Naive B cell (primary cell): ENCODE measurements at places on chromosomes 2 and 18.

DNA sequence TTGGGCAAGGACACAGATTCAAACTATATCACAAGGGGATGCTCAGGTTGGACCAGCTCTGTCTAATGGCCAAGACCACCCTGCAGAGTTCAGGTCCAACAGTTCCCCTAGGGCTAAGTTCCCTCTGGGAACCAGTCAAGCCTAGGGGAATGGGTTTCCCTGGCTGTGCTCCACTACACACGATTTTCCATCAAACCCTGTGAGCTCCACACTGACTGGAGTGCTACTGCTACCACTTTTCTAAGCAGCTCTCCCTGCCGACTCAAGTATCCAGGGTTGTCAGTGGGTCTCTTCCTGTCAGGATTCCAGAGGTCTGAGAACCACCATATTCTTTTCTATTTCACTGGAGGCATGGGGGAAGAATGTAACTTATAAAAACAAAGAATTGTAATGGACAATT lies 280.4 kb upstream of the COL3A1 start:
- no peaks in the 10 kb centered on the region for H3K36me3 ChIP-seq
- no peaks in the 10 kb centered on the region for H3K27me3 ChIP-seq
- no peak overlapping the region for H3K27ac ChIP-seq
- H3K4me3 ChIP-seq, result no peak overlapping the region
- no peak for DNase-seq

DNA sequence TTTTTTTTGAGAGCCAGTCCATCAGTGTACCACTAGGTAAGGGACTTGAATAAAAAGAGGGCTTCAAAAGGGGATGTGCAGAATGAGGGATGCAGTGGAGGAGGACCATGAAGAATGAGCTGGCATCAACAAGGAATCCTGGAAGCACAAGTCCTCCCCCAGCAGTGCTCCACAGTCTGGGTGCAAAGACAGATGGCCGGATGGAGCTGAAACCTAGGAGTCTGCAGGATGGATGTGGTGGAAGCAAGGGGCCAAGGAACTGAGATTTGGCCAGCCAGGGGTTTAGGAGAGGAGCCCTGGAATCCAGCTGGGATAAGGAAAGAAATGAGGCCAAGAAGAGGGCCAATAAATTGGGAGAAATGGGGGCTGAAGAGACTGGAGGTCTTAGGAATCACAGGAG lies 51.8 kb upstream of the RAB6C start:
- no peak for DNase-seq
- H3K27me3 ChIP-seq, result peaks cover 48% of the 10 kb centered on the region
- H3K27ac ChIP-seq, result no peak overlapping the region
- H3K36me3 ChIP-seq, result no peaks in the 10 kb centered on the region
- peaks cover 8% of the 10 kb centered on the region for H3K4me1 ChIP-seq

GRCh38 chr2:191601060-191601459 lies 76.9 kb upstream of the NABP1 start:
- no peaks in the 10 kb centered on the region for H3K4me1 ChIP-seq
- DNase-seq, result no peak
- H3K27me3 ChIP-seq, result no peaks in the 10 kb centered on the region
- H3K36me3 ChIP-seq, result no peaks in the 10 kb centered on the region
- no peak overlapping the region for H3K27ac ChIP-seq
- no peak overlapping the region for H3K4me3 ChIP-seq

GRCh38 chr2:55618025-55618274 lies 528 bp upstream of the PPP4R3B start:
- H3K36me3 ChIP-seq, result peaks cover 7% of the 10 kb centered on the region
- no peaks in the 10 kb centered on the region for H3K27me3 ChIP-seq
- no peak overlapping the region for H3K27ac ChIP-seq
- DNase-seq, result no peak
- H3K4me1 ChIP-seq, result peaks cover 53% of the 10 kb centered on the region
- no peak overlapping the region for H3K4me3 ChIP-seq

DNA sequence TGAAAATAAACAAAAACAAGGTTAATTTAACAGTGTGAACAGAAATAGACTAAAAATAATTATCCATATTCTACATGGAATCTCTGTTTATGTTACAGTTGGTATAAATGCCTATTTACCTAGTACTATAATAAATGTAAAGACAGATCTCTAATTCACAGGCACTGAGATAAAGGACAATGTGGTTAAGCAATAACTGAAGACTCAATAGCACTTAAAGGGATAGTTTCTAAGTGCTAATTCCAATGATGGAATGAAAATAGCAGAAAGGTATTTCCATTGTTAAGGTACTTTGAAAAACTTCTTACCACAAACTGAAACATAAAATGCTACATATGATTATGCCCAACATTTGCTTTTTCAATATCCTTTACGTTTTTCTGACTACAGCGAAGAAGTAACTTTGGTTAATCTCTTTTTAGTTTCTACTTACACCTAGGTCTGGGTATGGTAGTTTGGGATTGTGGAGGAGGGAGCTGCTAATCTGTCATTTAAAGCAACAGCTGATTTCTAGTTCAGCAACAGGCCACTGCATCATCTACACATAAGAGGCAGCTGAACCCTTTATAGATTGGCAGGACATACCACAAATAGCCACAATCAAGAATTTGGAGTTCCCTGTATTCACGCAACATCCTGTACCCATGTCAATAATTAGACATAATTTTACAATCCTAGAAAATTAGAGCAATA lies 27.2 kb downstream of the MAP4K3 start:
- peak overlapping the region; percentile 60 for H3K27ac ChIP-seq
- DNase-seq, result no peak
- H3K4me3 ChIP-seq, result no peak overlapping the region

GRCh38 chr18:62937065-62937464 lies 221.7 kb downstream of the PHLPP1 start:
- no peak overlapping the region for H3K27ac ChIP-seq
- no peaks in the 10 kb centered on the region for H3K27me3 ChIP-seq
- no peak overlapping the region for H3K4me3 ChIP-seq
- peaks cover 26% of the 10 kb centered on the region for H3K4me1 ChIP-seq

GRCh38 chr2:105861200-105861599 lies 116.5 kb downstream of the NCK2 start:
- peaks cover 24% of the 10 kb centered on the region for H3K36me3 ChIP-seq
- H3K27me3 ChIP-seq, result no peaks in the 10 kb centered on the region
- no peak for DNase-seq
- peaks cover 61% of the 10 kb centered on the region for H3K4me1 ChIP-seq

GRCh38 chr2:200752332-200752731 lies 59.4 kb upstream of the BZW1 start:
- H3K4me3 ChIP-seq, result no peak overlapping the region
- DNase-seq, result no peak
- H3K27me3 ChIP-seq, result no peaks in the 10 kb centered on the region
- no peaks in the 10 kb centered on the region for H3K36me3 ChIP-seq
- H3K27ac ChIP-seq, result no peak overlapping the region

DNA sequence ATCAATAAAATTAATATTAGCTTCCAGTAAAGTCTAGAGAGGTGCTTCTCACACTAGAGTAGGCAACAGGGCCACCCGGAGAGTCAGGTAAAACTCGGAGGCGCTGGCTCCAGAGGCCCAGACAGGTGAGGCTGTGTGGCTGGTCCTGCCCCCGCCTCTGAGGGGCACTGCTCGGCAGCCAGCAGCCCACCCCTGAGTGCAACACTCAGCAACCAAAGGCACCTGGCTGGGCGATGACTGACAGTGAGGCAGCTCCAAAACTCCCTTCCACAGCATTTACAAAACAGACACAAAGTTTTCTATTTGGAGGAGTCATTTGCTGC lies 138.8 kb upstream of the ID2 start:
- H3K27me3 ChIP-seq, result peaks cover 84% of the 10 kb centered on the region

DNA sequence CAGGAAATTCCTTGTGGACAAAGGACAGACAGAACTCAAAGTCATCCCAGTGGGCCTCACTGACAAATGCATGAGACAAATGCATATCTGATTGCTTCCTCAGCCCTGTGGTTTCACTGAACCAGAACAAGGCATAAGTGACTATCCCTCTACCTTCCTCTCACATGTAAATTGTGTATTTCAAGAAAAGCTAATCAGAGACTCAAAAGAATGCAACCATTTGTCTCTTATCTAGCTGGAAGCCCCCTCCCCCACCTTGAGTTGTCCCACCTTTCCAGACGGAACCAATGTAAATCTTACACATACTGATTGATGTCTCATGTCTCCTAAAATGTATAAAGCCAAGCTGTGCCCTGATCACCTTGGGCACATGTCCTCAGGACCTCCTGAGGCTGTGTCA lies 102.0 kb upstream of the TMEM200C start:
- H3K27me3 ChIP-seq, result no peaks in the 10 kb centered on the region
- no peak for DNase-seq
- peak overlapping the region; percentile 2 for H3K27ac ChIP-seq
- H3K4me3 ChIP-seq, result no peak overlapping the region

- DNase-seq, result no peak
- peaks cover 29% of the 10 kb centered on the region for H3K27me3 ChIP-seq
- no peak overlapping the region for H3K27ac ChIP-seq
- no peaks in the 10 kb centered on the region for H3K4me1 ChIP-seq
Observed at GRCh38 chr2:205822579-205822978, 140.3 kb downstream of the NRP2 start.

DNA sequence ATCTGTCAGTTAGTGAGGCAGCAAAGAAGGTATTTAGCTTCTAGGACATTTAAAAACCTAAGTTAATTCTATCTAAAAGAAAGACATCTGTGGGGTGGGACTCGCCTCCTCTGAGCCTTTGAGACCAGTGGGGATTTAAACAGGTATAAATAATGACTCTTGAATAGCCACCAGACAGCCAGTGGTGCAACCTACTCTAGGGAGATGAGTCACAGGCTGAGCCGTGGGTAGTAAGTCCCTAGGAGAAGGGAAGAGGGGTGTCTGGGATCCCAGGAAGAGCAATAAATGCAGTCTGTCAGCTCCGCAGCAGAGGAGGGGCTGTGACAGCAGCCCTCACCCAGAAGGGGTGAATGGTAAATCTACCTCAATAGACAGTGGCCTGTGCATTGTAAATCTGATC lies 43.1 kb upstream of the GALNT3 start:
- no peaks in the 10 kb centered on the region for H3K27me3 ChIP-seq
- H3K36me3 ChIP-seq, result peaks cover 6% of the 10 kb centered on the region
- peaks cover 2% of the 10 kb centered on the region for H3K4me1 ChIP-seq

DNA sequence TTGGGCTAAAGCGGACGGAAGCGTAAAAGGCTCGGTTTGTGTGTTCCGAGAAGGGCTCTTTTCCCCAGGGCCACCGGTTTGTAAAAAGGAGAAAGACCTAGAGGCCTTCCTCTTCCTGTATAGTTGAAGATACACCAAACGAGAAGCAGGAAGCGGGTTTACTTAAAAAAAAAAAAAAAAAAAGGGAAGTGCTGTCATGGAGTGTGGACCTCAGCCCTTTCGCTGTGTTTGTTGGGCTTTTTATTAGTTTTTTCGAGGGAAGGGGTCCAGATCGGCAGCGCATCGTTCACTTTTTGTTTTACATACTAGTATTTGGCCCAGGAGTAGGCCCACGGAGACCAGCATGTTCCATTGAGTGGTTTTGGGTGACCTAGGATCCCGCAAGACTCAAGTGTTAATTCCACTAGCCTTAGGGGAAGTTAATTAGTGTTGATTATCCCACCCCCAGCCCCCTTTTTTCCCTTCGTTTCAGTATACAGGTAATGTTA lies 676 bp downstream of the ACTR2 start:
- peaks cover 22% of the 10 kb centered on the region for H3K4me1 ChIP-seq
